ENCODE measurements at places on chromosomes 5 and 9. TPM values are rescaled to one million over a fixed set of nuclear protein-coding genes. Genes with fewer than 3 reads are reported as not detected.

GRCh38 chr5:156474251-156474650, 147.3 kb downstream of the SGCD start:
- H3K4me1 ChIP-seq, result no peaks in the 10 kb centered on the region
- H3K4me3 ChIP-seq, result no peak overlapping the region
- H3K27me3 ChIP-seq, result no peaks in the 10 kb centered on the region
- H3K36me3 ChIP-seq, result no peaks in the 10 kb centered on the region
- no peak for DNase-seq

GRCh38 chr9:121173501-121173900, 28.2 kb downstream of the RAB14 start:
- H3K27me3 ChIP-seq, result no peaks in the 10 kb centered on the region
- no peak overlapping the region for H3K27ac ChIP-seq
- no peak for DNase-seq
- no peaks in the 10 kb centered on the region for H3K4me1 ChIP-seq
- peaks cover 7% of the 10 kb centered on the region for H3K36me3 ChIP-seq

- H3K36me3 ChIP-seq, result peaks cover 37% of the 10 kb centered on the region
- no peak overlapping the region for H3K4me3 ChIP-seq
- no peak overlapping the region for H3K27ac ChIP-seq
- no peak for DNase-seq
- no peaks in the 10 kb centered on the region for H3K27me3 ChIP-seq
Observed at GRCh38 chr5:171863935-171864334, 78.3 kb downstream of the SMIM23 start.

DNA sequence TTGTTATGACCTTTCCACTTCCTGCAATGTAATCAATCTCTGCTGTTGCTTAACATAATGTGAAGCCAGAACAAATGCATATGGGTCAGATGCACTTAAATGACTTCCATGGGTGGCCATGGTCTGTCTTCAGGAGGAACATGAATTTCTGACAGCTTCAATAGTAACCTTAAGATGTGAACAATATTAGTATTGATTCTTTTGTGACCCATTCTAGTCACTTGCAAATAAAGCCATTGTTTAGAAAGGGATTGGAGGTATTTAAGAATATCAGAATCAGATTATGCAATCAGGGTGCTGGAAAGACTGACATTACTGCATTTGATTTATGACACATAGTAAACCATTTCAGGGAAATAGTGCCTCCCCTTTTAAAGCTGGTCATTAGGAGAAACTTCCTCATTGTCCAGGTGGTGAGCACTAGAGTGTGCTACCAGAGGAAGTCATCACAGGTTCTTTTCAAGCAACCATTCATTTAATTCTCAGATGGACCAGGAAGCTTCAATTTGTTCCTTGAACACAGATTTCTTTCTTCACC, 32.1 kb downstream of the GRIN3A start:
- H3K27me3 ChIP-seq, result no peaks in the 10 kb centered on the region
- no peak overlapping the region for H3K27ac ChIP-seq
- no peaks in the 10 kb centered on the region for H3K36me3 ChIP-seq
- H3K4me1 ChIP-seq, result peaks cover 3% of the 10 kb centered on the region
- no peak overlapping the region for H3K4me3 ChIP-seq
- no peak for DNase-seq

- no peak overlapping the region for H3K4me3 ChIP-seq
- no peaks in the 10 kb centered on the region for H3K4me1 ChIP-seq
- H3K27me3 ChIP-seq, result no peaks in the 10 kb centered on the region
- H3K36me3 ChIP-seq, result no peaks in the 10 kb centered on the region
Observed at GRCh38 chr5:9062873-9063272, 483.0 kb downstream of the SEMA5A start.

DNA sequence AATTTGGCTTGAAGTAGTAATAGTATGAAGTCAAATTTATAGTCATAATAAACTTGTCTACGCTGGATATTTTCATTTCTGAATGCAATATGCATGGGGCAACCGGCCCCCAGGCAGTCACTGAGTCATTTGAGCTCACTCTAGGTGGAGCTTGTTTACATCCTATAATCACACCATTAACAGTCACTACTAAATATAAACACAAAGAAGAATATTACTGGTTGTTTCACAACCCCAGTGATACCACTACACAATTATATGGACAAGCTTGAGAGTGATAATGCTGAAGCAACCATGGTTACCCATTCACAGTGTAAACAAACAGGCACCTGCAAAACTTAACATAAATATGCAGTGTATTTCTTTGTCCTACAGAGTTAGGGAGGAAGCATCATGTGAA, 68.7 kb downstream of the MARCHF3 start:
- no peaks in the 10 kb centered on the region for H3K4me1 ChIP-seq
- no peak for DNase-seq
- no peak overlapping the region for H3K27ac ChIP-seq

GRCh38 chr9:38687992-38688391, 31.9 kb downstream of the FAM240B start:
- H3K36me3 ChIP-seq, result no peaks in the 10 kb centered on the region
- H3K27me3 ChIP-seq, result no peaks in the 10 kb centered on the region
- H3K4me3 ChIP-seq, result no peak overlapping the region
- H3K4me1 ChIP-seq, result no peaks in the 10 kb centered on the region
- DNase-seq, result no peak
- H3K27ac ChIP-seq, result no peak overlapping the region

TSSK1B gene
- total RNA-seq, result not detected

- H3K36me3 ChIP-seq, result no peaks in the 10 kb centered on the region
- DNase-seq, result no peak
- H3K4me3 ChIP-seq, result no peak overlapping the region
- no peak overlapping the region for H3K27ac ChIP-seq
- H3K27me3 ChIP-seq, result no peaks in the 10 kb centered on the region
- no peaks in the 10 kb centered on the region for H3K4me1 ChIP-seq
Observed at GRCh38 chr5:173745123-173745522, 128.7 kb upstream of the BOD1 start.

STPG3 gene
- not detected for total RNA-seq

- DNase-seq, result no peak
- H3K27me3 ChIP-seq, result no peaks in the 10 kb centered on the region
- H3K4me1 ChIP-seq, result no peaks in the 10 kb centered on the region
Observed at GRCh38 chr5:59660737-59661136, 232.8 kb downstream of the PDE4D start.

DNA sequence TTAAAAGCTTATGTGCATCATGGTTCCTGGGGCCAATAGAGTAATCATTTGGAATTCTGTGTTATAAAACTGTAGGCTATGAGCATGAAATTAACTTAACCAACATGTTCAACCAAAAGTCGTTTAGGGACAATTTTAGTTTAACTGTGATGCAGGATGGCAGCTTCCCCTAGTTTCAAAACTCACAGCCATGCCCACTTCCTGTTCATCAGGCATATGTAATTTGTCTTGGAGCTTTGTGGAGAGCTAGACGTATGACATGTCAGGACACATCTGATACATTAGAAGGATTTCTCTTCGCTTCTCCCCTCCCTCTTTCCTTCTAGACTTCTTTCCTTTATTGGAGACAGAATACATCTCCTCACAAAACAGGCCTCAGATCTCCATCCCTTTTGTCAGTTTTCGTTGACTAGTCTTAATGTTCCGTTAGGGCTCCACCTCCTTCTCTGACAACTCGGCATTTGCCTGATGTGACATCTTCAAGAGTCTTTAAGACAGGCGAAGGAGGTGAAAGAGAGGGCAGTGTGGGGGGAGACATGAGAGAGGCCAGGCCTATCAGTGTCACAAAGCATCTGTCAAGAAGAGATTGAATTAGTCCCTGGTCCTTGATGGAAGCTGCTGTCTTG, 176.0 kb downstream of the MSX2 start:
- H3K36me3 ChIP-seq, result no peaks in the 10 kb centered on the region
- DNase-seq, result no peak
- no peak overlapping the region for H3K27ac ChIP-seq
- H3K4me1 ChIP-seq, result no peaks in the 10 kb centered on the region
- no peak overlapping the region for H3K4me3 ChIP-seq

CHD1 gene
- 87.9 TPM for total RNA-seq

DNA sequence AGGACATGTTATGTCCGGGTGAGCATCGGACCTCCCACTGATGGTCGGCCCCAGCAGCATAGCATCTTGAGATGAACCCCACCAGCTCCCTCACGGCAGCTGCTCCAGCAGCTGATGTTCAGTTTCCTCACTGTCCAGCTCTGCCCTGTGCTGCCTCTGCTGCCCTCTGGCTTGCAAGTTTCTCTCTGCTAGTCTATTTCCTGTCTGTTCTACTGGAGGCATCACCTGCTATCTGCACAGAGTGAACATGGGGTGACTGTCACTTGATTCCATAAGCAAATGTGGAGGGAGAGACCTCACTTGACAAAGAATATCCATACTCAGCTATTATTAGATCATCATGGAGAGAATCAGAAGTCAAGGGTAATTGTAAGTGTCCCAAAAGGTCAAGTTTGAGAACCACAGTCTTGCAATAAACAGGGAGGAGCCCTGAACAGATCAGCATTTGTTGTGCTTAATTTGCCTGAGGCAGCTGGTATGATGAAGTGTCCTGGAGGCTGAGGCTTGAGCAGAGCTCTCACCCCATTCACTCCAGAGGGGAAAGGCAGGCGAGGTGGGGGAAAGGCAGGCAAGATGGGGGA, 702.8 kb downstream of the SEMA5A start:
- no peaks in the 10 kb centered on the region for H3K4me1 ChIP-seq
- no peaks in the 10 kb centered on the region for H3K27me3 ChIP-seq
- H3K4me3 ChIP-seq, result no peak overlapping the region
- no peaks in the 10 kb centered on the region for H3K36me3 ChIP-seq

TAF1L gene
- not detected for total RNA-seq

DNA sequence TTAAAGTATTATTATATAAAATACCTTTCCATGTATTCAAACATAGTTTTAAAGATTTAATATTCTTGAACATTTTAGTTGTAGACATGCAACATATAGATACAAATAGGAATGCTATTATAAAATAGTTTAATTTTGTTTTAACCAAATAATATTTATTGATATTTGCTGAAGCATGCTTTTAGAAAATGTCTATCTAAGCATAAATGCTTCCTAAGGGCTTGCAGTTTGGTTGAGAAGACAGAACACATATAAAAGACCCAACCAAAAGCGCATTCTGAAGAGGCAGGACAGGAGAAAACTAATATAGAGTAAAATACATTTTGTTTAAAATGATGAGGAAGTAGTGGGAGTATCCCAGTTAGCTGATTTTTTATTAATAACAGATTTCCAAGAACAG, 181.5 kb upstream of the ISL1 start:
- no peaks in the 10 kb centered on the region for H3K36me3 ChIP-seq
- H3K27me3 ChIP-seq, result no peaks in the 10 kb centered on the region
- H3K27ac ChIP-seq, result no peak overlapping the region
- no peak for DNase-seq

DNA sequence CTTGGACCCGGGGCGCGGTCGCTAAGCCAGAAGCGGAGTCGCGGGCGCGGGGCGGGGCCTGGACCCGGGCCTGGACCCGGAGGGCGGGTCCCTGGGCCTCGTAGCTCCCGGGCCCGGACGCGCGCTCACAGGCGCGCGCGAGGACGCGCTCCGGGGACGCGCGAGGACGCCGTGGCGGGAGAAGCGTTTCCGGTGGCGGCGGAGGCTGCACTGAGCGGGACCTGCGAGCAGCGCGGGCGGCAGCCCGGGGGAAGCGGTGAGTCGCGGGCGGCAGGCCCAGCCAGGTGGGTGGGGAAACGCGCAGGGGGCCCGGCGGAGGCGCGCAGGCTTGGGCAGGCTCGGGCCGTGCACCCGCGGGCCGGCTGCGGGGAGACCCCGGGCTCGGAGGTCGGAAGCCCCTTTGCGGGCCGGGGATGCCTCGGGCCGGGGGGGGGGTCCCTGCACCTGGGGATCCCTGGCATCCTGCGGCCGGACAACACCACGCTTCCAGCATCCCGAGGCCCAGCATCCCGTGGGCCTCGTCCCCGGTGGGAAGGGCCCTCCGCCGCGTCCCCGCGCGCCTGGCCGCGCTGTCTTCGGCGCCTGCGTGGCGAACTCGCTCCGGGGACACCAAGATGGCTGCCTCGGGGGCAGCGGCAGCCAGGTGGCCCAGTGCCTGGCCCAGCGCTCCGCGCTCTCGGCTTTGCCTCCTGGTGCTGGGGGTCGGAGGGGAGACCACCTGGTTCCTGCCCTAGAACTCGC, at the start of gene SFXN1:
TSS of gene SFXN1 (plus strand) at position 177 of the 741 bp plus-strand sequence. CDS start 13,544 bp downstream, outside the sequence.
- peak; percentile 81 for DNase-seq
- peak within 1 kb of the TSS; percentile 93 for H3K4me3 ChIP-seq
- H3K27ac ChIP-seq, result peak within 1 kb of the TSS; percentile 72
- H3K27me3 ChIP-seq, result no peaks in the 10 kb centered on the region

JMY gene
- 6.0 TPM for total RNA-seq

GARIN3 gene
- not detected for total RNA-seq

- no peaks in the 10 kb centered on the region for H3K27me3 ChIP-seq
- DNase-seq, result no peak
- peaks cover 34% of the 10 kb centered on the region for H3K4me1 ChIP-seq
Observed at GRCh38 chr5:39200081-39200480, 19.3 kb downstream of the FYB1 start.

TXNDC8 gene
- not detected for total RNA-seq

DNA sequence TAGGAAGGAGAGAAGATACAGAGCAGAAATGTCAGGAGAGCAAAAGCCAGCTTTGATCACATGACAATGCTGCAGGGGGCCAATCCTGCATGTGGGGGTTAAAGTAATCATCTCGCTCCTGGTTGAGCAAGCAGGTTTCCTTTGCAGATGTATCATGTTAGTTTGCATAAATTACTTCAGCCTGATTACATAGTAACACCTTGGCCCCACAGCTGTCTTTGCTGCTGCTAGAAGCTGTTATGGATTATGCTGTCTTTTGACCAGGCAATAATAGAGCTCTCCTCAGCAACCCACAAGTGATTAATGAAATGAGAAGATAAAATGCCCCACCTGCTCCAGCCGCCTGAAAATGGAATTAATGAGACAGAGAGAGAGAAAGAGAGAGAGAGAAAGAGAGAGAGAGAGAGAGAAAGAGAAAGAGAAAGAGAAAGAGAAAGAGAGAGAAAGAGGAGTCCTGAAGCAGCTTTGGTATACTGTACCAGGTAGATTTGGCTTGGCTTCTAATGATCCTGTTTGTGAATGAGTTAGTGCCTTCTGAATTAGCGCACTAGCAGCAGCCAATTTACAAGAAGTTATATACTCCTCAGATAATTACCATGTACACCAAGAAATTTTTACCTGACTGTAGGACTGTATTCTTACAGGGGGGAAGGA, 174.3 kb upstream of the RORB start:
- no peaks in the 10 kb centered on the region for H3K27me3 ChIP-seq
- H3K4me3 ChIP-seq, result no peak overlapping the region
- H3K36me3 ChIP-seq, result no peaks in the 10 kb centered on the region
- H3K27ac ChIP-seq, result no peak overlapping the region
- no peaks in the 10 kb centered on the region for H3K4me1 ChIP-seq
- DNase-seq, result no peak

- H3K36me3 ChIP-seq, result no peaks in the 10 kb centered on the region
- DNase-seq, result no peak
- no peak overlapping the region for H3K27ac ChIP-seq
- H3K4me1 ChIP-seq, result no peaks in the 10 kb centered on the region
- H3K27me3 ChIP-seq, result no peaks in the 10 kb centered on the region
- H3K4me3 ChIP-seq, result no peak overlapping the region
Observed at GRCh38 chr5:8934455-8934854, 611.4 kb downstream of the SEMA5A start.

TAL2 gene
- total RNA-seq, result not detected

TERT gene
- 2.7 TPM for total RNA-seq

All from naive thymus-derived CD4-positive, alpha-beta T cell (primary cell).